Smooth muscle cell of the brain vasculature (primary cell): ENCODE measurements at places on chromosomes 5 and 9.

- no peak for DNase-seq
Observed at GRCh38 chr5:118236108-118236849, 752.1 kb downstream of the DTWD2 start.

- no peak for DNase-seq
Observed at GRCh38 chr9:2664174-2665065, 42.8 kb downstream of the VLDLR start.

DNA sequence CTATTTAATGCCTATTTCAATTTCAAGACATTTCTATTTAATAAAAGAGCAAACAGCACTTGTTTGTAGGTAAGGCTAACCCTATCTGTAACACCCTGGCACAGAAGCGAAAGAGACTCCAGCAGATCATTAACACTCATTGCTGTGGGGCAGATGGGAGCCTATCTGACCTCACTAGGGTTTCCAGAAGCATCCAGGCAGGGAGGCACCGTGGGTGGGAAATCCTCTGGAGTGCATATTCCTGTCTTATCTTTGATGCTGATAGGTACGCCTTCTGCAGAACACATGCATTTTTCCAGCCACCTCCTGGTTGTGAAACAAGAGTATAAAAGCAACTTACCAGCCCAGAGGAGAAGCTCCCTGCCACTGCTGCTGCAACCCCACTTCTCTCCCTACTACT is 233.7 kb downstream of the GLIS3 start:
- DNase-seq = no peak

DNA sequence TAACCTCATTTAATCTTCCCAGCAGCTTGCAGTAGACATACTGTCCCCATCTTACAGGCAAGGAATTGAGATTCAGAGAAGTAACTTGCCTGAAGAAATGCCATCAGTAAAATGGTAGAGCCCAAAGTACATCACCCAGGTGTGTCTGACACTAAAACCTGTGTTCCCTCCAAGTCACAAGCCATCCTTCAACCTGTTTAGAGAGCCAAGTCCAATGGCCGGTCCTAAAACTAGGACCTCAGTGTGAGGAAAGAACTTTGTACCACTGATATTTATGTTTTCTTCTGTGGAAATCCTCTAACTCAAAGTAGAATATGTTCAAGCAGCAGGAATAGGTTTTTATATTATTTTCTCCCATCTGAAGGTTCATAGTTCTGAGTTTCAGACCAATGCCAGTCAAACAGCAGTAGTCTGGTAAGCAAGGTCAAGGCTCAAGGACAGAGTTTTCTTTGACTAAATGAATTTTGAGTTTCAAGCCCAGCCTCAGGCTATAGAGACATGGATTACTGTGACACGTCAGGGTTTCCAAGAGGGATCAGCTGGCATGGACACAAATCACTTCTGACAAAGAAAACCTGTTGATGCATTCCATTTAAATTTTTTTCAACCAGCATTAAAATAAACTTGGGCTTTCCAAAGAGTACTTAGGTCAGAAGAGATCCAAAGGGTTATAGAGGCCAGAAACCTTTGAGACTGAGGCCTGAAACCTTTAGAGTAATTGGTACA is 80.9 kb upstream of the PLPP6 start:
- DNase-seq = no peak

GRCh38 chr5:36089989-36090388 is 23.3 kb upstream of the UGT3A2 start:
- DNase-seq = no peak

DNA sequence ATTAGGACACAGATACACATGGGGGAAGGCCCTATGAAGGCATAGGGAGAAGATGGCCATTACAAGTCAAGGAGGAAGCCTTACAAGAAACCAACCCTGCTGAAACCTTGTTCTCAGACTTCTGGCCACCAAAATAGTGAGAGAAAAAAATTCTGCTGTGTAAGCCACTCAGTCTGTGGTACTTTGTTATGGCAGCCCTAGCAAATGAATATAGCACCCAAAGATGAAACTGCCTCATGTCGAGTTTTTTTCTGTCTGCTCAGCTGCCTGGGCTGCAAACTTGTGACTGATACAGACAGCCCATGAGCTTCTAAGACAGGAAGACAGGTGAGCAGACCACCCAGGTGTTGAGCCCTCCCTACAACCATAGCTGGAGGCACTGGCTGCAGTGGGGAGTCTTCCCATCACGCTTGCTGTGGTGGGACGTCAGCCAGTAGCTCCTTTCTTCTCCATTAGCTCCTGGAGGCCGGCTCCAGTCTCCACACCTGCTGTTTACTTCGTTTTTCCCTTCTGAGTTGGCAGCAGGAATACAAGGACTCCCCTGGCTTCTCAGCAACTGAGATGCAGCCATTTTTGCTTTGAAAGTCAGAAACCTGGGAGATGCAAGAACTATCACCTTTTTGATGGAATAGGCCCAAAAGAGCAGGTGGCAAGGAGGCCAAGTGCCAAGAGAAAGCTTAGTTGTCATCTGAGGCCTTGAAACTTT is 164.9 kb downstream of the SEMA6A start:
- no peak for DNase-seq

DNA sequence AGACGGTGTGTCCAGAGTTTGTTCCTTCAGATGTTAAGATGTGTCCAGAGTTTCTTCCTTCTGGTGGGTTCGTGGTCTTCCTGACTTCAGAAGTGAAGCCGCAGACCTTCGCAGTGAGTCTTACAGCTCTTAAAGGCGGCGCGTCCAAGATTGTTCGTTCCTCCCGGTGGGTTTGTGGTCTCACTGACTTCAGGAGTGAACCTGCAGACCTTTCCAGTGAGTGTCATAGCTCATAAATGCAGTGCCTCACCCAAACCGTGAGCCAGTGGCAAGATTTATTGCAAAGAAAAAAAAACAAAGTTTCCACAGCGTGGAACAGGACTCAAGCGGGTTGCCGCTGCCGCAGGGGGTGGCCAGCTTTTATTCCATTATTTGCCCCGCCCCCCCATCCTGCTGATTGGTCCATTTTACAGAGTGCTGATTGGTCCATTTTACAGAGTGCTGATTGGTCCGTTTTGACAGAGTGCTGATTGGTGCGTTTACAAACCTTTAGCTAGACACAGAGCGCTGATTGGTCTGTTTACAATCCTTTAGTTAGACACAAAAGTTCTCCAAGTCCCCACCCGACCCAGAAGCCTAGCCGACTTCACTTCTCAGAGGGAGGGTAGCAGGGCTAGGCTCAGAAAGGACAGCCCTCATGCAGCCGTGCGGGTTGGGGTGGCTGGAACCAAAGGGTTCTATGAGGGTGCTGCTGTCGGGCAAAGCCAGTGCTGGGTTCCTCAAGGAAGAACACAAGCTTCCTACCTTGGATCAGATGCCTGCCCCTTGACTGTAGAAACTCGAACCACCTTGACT is 9.1 kb upstream of the RNF130 start:
- no peak for DNase-seq

DNA sequence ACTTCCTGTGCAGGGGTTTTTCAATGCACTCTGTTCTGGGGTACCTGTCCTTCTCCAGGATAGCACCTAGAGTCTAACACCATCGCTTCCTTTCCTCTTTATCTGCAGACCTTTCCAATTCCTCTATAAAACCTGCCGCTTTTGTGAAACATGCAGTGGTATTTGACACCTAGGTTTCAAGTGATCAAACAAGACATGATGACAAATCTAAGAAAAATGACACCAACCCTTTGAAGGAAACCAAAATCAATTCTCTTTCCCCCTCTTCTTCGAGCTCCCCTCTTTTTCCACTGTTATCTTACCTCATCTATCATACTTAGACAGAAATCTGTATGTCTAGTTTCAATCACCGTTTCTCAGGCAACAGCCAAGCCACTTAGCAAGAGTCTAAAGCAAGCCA is 25.6 kb upstream of the RANBP17 start:
- no peak for DNase-seq

- no peak for DNase-seq
Observed at GRCh38 chr9:89435071-89435823, 62.7 kb downstream of the SEMA4D start.

GRCh38 chr5:1278656-1279442 is 16.0 kb downstream of the TERT start:
- DNase-seq = no peak

GRCh38 chr9:89661391-89661949 is 56.7 kb downstream of the GADD45G start:
- no peak for DNase-seq

GRCh38 chr5:82417776-82418607 is 139.8 kb upstream of the RPS23 start:
- DNase-seq = no peak
